ENCODE measurements at places on chromosomes 3 and 15. TPM values are rescaled to one million over a fixed set of nuclear protein-coding genes. Genes with fewer than 3 reads are reported as not detected.

WDR49 gene
- total RNA-seq: not detected

PLA2G4E gene
- not detected for total RNA-seq

MESP1 gene
- not detected for total RNA-seq

HHLA2 gene
- not detected for total RNA-seq

GYG1 gene
- 20.7 TPM for total RNA-seq

IGDCC3 gene
- total RNA-seq: 15.8 TPM

GRCh38 chr15:64931381-64931780 lies 19.7 kb downstream of the ANKDD1A start:
- no peak overlapping the region for H3K4me3 ChIP-seq
- H3K36me3 ChIP-seq: no peaks in the 10 kb centered on the region
- H3K4me1 ChIP-seq: no peaks in the 10 kb centered on the region
- H3K27me3 ChIP-seq: no peaks in the 10 kb centered on the region
- no peak for DNase-seq

- DNase-seq: peak; percentile 52
- no peak overlapping the region for H3K4me3 ChIP-seq
- no peaks in the 10 kb centered on the region for H3K27me3 ChIP-seq
- no peak overlapping the region for H3K27ac ChIP-seq
Observed at GRCh38 chr15:94722024-94722636, 490.8 kb downstream of the MCTP2 start.

DNA sequence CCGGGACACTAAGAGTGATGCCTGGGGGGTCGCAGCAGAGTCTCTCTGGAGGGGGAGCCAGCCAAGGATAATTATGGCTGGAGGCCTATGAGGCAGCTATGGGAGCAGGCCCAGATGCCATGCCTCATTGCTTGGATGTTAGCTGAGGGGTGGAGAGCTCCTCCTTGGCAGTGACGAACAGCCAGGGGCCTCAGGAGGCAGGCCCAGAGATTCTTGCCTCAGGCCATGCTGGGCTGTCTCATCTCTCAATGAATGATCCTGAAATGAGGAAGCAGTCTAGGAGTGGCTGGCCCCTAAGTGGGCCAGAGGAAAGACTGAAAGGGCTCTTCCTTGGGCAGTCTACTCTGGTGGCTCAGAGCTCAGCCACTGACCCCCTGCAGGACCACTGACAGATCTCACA lies 21.3 kb downstream of the KIF9 start:
- no peaks in the 10 kb centered on the region for H3K36me3 ChIP-seq
- peaks cover 4% of the 10 kb centered on the region for H3K4me1 ChIP-seq
- H3K27me3 ChIP-seq: no peaks in the 10 kb centered on the region
- no peak for DNase-seq
- H3K27ac ChIP-seq: no peak overlapping the region

DNA sequence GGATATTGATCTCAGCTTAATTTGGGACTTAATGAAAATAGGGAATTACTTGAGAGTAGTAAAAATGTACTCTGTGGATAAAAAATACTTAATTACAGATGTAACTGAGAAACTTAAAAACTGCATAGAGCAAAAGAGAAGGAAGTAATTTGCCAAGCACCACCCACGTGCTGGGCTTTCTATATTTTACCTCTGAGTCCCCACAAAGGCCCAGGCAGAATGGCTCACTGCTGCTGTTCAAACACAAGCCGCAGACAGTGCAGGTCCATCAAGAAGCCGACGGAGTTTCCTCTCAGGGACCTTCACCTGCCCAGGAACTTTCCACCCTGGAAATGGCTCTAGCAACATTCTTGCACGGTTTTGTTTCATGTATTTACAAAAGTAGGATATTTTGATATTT lies 77.2 kb upstream of the TRPM1 start:
- H3K4me3 ChIP-seq: no peak overlapping the region
- DNase-seq: no peak
- no peaks in the 10 kb centered on the region for H3K4me1 ChIP-seq
- no peaks in the 10 kb centered on the region for H3K27me3 ChIP-seq
- H3K27ac ChIP-seq: no peak overlapping the region

GRCh38 chr3:176807938-176808337 lies 389.3 kb downstream of the TBL1XR1 start:
- peaks cover 3% of the 10 kb centered on the region for H3K4me1 ChIP-seq
- DNase-seq: peak; percentile 39
- no peak overlapping the region for H3K27ac ChIP-seq
- H3K4me3 ChIP-seq: no peak overlapping the region
- no peaks in the 10 kb centered on the region for H3K27me3 ChIP-seq

- no peaks in the 10 kb centered on the region for H3K27me3 ChIP-seq
- no peak overlapping the region for H3K4me3 ChIP-seq
- no peaks in the 10 kb centered on the region for H3K36me3 ChIP-seq
- H3K27ac ChIP-seq: no peak overlapping the region
- peaks cover 13% of the 10 kb centered on the region for H3K4me1 ChIP-seq
Observed at GRCh38 chr3:142858043-142858442, 30.8 kb downstream of the PCOLCE2 start.

- no peak overlapping the region for H3K27ac ChIP-seq
- DNase-seq: no peak
- H3K36me3 ChIP-seq: no peaks in the 10 kb centered on the region
- no peak overlapping the region for H3K4me3 ChIP-seq
Observed at GRCh38 chr3:149247008-149247710, 25.5 kb upstream of the CP start.

DNA sequence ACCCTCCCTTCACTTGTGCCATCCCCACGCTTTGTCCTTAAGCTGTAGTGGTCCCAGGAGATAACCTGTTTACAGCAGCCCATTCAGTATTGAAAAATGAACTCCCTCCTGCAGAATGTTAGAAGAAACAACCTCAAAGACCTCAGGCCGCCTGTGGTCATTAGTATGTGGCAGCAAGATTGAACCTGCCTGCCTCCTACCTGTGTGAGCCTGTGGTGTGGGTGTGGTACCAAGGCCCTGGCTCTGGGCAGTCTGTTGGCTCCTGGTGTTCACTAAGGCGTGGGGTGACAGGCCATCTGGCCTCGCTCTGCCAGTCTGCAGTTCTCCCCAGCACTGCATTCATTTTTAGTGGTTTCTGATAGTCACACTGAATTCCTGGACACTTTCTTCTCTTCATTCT lies 21.0 kb downstream of the LSM3 start:
- H3K4me3 ChIP-seq: no peak overlapping the region
- H3K36me3 ChIP-seq: no peaks in the 10 kb centered on the region
- no peaks in the 10 kb centered on the region for H3K27me3 ChIP-seq
- no peak for DNase-seq
- H3K27ac ChIP-seq: no peak overlapping the region
- no peaks in the 10 kb centered on the region for H3K4me1 ChIP-seq

DNA sequence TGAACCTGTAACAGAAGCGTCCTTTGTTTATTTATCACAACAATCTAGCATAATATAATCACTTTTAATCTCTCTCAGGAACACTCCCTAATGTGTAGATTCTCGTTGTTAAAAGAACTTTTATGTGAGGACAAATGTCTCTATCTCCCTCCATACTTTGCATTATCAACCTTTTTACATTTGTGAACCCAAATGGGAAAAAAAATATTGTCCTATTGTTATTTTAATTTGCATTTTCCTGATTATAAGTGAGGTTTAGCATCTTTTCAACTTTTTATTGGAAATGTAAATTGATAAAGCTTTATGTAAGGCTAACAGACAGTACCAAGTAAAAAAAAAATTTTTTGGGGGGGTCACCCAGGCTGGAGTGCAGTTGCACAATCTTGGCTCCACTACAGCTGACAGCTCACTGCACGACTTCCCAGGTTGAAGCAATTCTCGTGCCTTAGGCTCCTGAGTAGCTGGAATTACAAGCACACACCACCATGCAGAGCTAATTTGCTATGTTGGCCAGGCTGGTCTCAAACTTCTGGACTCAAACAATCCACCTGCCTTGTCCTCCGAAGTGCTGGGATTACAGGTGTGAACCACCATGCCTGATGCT lies 33.0 kb upstream of the DENND4A start:
- H3K36me3 ChIP-seq: no peaks in the 10 kb centered on the region
- H3K27me3 ChIP-seq: no peaks in the 10 kb centered on the region
- no peak for DNase-seq
- no peak overlapping the region for H3K4me3 ChIP-seq

DNA sequence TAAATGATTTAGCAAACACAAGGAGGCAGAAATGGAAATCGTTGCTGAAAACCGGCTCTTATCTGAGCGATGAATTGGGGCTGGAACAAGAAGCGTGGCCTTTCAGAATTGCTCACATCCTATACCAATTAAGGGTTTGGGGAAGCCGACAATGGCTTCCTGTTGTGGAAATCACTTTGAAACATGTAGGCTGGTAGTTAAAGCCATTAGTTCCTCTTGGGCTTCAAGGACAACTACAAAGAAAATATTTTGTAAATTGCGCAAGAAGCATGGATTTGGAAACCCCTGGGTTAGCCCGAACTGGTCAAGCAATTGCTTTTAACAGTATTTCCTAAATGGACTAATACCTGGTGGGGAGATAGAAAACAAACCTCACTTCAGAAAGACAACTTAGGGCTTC lies 182.4 kb downstream of the ADAMTS9 start:
- H3K4me1 ChIP-seq: peaks cover 21% of the 10 kb centered on the region
- H3K27ac ChIP-seq: no peak overlapping the region
- H3K4me3 ChIP-seq: no peak overlapping the region
- no peak for DNase-seq
- H3K36me3 ChIP-seq: no peaks in the 10 kb centered on the region

DNA sequence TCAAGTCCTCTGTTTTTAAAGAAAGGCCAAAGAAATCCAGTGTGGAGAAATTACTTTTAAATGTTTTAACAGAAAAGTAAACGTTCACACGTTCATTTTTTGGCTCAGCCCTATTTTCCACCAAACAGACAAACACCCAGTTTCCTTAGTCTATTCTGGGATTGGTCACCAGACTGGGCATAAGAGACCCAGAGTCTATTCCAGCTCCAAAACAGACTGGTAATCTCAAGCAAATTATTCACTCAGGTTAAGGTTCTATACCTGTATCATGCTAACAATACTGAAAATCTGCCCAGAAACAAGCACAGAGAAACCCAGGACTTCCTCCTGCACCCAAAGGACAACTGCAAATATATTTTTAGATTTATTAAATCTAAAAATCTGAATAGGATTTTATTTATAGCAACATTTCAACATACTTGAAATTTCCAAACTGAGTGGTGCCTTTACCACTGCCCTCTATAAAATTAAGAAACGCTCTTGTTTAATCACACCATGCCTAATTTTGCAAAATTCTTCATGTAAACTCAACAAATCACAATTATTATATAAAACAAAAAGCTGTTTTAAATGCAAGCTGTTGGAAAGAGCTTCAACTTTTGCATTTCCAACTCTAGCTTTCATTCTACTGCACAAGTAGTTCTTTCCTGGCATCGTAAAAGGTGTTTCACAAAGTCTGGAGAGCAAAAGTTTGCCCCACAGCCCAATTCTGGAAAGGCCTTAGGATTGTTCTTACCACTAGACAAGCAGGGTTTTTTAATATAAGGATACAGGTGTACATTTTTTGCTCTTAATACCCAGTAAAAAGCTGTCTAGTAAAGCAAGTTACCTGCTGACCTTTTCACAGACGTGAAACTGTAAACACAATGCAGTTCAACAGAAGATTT lies 18.7 kb downstream of the ZNF148 start:
- H3K27ac ChIP-seq: peak overlapping the region; percentile 44
- H3K4me3 ChIP-seq: peak overlapping the region; percentile 35
- H3K36me3 ChIP-seq: no peaks in the 10 kb centered on the region
- DNase-seq: no peak
- no peaks in the 10 kb centered on the region for H3K27me3 ChIP-seq

DNA sequence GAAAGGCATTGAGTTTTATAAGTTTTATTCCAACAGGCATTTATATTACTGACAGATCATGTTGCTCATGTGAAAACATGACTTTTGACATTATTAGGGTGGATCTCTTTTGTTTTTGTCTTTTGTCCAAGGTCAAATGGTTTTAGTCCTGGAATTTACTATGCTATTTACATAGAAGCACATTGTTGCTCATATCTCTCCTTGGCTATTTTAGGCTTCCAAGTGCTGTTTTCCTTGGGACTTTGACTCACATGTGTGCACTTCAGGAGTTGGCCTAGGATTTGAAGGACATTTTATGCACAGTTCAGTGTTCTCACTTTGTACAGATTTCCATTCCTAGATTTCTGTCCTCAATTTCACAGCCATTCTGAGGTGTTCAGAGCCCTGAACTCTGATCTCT lies 225.7 kb downstream of the PYDC2 start:
- no peak overlapping the region for H3K27ac ChIP-seq
- no peaks in the 10 kb centered on the region for H3K36me3 ChIP-seq
- DNase-seq: no peak
- no peaks in the 10 kb centered on the region for H3K4me1 ChIP-seq

DNA sequence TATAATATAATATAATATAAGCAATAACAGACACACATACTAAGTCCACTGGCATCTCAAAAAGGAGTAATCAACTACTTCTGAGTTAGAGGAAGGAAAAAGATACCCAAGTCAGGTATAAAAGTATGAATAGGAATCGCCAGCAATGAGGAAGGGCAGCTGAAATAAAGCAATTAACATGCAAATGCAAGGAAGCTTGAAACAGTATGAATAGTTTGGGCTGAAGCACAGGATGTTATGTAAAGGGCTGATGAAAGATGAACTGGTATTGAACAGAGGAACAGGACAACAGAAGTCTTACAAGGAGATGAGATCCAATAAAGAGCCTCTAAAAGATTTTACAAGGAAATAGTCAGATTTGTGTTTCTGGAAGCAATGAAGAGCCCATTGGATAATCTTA lies 7.1 kb downstream of the COPS2 start:
- H3K36me3 ChIP-seq: peaks cover 11% of the 10 kb centered on the region
- DNase-seq: no peak
- H3K4me3 ChIP-seq: no peak overlapping the region

DNA sequence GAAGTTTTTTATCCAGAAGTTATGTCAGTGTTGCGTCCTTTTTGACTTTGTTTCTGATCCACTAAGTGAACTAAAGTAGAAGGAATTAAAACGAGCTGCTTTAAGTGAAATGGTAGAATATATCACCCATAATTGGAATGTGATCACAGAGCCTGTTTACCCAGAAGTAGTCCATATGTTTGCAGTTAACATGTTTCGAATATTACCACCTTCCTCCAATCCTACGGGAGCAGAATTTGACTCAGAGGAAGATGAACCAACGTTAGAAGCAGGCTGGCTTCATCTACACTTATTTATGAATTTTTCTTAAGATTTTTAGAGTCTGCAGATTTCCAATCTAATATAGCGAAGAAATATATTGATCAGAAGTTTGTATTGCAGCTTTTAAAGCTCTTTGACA lies 57.6 kb downstream of the DNAH1 start:
- no peaks in the 10 kb centered on the region for H3K36me3 ChIP-seq
- DNase-seq: no peak
- peaks cover 26% of the 10 kb centered on the region for H3K27me3 ChIP-seq
- no peak overlapping the region for H3K27ac ChIP-seq
- peak overlapping the region; percentile 24 for H3K4me3 ChIP-seq

Measured in neural progenitor cell (in vitro differentiated cells).